Fibroblast of mammary gland (primary cell): ENCODE measurements at places on chromosomes 7 and 10.

DNA sequence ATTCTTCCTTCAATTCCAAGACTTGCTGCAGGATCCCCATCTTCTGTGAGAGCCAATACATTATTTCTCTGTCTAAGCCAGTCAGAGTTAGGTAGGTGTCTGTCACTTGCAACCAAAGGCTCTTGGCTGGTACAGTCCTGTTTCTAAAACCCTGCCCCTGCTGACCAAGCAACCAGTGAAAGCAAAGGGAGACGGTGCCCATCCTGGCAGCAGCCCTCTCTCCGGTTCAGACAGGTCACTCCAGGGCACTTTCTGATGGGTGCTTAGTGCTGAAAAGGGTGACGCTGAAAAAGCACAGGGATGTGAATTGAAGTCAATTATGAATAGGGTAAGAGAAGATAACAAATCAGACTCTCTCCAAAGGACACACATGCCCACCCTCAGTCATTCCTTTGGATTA, 37.5 kb downstream of the SPOCK2 start:
- no peak for DNase-seq

DNA sequence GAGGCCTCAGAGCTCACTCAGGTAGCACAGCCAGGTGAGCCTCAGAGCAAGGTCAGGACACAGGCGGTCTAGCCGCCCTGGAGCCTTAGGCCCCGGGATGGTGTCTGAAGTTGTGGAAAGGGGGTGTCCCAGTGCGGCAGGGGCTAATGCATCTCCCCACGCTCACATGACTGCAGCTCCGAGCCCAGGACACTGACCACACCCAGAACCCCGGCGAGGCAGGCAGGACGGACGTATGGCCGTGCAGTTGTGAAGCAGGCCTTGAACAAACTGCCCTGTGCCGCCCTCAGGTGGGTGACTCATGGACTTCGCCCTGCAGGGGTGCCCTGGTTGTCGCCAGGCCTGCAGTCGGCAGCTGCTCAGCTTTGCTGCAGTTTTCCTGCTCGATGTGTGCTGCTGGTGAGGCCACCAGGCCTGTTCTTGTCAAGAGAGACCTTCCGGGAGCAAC, 5.0 kb upstream of the PRKAR1B start:
- no peak for DNase-seq

DNA sequence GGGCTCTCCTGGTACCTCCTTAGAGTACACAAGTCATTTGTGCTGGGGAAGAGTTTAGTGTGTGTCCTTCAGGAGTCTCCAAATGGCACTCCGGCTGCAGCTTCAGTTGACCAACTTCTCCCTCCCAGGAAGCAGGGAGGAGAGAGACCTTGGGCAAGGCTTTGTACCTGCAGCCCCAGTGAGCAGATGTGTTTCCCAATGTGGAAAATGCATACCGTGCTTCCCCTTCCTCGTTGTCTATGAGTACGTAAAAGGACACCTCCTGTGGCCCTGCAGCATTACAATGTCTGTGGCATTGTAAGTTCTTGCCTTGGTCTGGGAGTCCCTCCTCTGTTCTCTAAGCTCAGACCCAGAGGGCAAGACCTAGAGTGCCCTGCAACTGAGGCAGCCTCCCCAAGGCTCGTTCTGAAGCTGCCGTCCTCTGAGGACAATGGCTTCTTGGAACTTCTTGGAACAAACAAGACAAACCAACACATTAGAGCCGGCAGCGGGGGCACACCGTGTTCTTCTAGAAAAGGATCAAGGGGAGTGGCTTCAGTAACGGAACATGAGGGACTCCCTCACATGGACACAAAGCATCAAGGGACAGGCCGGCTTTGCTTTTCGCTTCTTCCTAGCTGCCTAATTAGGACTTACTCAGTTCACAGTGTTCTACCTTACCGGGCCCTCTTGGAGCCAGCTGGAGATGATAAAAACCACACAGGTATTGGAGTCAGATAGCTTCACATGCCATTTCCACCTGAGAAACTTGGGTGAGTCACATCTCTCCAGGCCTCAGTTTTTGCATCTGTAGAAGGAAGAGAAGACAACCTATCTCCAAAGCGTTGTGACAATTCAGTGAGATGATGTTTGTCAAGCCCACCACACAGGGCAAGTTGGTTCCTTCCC, 20.9 kb upstream of the PPA1 start:
- DNase-seq: no peak

DNA sequence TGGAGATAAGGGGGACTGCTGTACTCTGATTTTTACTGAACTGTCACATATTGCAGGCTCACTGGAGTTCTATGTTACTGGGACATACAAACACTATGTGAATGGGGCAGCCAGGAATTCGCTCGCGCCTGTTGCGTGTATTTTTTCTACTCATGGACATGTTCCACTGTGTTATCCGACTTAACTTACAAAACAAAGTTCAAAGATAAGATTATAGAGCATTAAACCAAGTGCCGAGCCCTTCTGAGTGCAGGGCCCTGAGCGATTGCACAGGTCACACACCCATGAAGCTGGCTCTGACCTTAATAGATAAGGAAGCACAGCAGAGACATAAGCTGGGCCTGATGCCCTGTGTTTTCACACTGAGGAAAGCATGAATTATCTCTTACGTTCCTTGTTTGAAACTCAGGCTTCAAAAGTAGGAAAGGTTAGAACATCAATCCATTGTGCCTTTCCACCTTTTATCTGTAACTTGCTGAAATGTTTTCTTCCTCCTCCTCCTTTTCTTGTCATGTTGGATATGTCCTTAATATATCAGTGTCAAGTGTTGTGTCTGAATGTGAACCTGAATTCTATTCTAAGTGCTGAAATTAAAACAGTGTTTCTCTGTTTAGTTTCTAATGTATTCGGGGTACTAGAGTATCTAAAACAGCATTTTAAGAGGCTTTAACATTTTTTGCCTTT, 273.8 kb downstream of the AUTS2 start:
- DNase-seq: no peak

GRCh38 chr7:155233311-155234157, 64.1 kb upstream of the INSIG1 start:
- DNase-seq: peak; percentile 59

DNA sequence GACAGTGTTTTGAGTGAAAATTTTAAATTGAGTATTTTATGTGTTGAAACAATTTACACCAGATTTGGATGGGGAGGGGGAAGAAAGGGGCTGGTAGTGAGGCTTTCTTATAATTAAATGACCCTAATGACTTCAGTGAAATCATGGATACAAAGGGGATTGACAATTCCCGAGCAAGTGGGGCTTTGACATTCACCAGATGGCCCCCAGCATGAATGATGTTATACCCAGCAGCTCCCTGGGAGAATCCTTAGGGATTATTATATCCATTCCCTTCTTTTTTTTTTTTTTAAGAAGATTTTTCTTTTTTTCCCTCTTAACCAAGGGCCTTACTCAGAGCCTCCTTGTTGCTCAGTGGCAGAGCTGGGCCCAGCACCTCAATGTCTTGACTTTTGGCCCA, 17.9 kb downstream of the PLPP4 start:
- no peak for DNase-seq

DNA sequence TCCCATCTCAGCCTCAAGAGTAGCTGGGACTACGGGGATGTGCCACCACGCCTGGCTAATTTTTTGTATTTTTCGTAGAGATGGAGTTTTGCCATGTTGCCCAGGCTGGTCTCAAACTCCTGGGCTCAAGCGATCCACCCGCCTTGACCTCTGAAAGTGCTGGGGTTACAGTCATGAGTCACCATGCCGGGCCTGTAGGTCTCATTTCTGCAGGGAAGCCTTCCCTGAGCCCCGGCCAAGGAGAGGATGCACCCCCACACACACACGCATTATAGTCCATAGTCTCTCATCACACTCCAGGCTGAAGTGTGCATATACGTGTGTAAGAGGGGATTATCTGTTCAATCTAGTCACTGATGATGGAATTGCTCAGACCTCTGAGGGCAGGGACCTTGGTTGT, 29.3 kb downstream of the KCNMA1 start:
- DNase-seq: no peak

DNA sequence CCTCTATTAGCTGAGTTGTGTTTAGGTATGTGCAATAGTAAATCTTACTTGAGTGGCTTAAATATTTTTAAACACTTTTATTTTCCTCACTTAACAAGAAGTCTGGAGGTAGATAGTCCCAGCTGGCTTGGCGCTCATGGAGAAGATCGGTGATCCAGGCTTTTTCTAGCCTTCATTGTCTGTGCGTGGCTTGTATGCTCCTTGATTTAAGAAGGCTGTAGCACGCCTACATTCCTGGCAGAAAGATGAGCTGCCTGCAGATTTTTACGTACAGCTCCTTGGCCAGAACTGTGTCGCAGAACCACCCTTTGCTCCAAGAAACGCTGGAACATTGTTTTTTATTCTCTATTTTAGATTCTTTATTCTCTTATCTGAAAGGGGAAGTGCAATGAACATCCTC, 284.1 kb downstream of the KIF20B start:
- peak; percentile 2 for DNase-seq

DNA sequence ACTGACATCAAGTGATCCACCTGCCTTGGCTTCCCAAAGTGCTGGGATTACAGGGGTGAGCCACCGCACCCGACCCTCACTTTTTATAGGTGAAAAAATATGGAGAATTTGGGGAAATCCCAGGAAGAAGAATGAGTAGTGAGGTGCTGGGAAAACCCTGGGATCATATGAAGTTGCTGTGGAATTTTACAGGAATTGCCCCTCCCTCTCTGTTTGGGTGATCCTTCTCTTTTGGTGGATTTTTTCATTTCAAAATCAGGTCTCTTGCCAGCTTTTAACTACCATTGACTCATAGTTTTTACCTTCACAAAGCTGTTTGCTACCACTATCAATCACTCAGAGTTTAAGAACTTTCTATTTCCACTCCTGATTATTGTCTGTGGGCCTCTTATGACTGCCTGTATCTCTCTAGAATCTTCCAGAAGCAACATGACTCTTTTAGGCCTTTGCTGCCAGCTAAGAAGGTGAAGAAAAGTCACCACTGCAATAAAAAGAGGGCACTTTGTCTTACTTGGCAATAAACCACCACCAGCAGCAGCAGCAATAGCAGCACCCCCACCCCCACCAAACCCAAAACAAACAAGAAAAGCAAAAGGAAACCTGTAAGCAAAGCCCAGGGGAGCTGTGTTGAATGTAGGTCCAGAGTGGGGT, 4.0 kb upstream of the GIMAP8 start:
- no peak for DNase-seq

GRCh38 chr7:39017369-39017915, 39.7 kb downstream of the POU6F2 start:
- no peak for DNase-seq

- DNase-seq: peak; percentile 20
Measured at GRCh38 chr7:6437251-6437650, 10.5 kb downstream of the DAGLB start.

- DNase-seq: no peak
Measured at GRCh38 chr10:91597197-91597881, 35.5 kb downstream of the PPP1R3C start.

- DNase-seq: no peak
Measured at GRCh38 chr7:123783820-123784219, 35.0 kb upstream of the WASL start.

- DNase-seq: no peak
Measured at GRCh38 chr10:132110111-132110521, 44.4 kb downstream of the JAKMIP3 start.

DNA sequence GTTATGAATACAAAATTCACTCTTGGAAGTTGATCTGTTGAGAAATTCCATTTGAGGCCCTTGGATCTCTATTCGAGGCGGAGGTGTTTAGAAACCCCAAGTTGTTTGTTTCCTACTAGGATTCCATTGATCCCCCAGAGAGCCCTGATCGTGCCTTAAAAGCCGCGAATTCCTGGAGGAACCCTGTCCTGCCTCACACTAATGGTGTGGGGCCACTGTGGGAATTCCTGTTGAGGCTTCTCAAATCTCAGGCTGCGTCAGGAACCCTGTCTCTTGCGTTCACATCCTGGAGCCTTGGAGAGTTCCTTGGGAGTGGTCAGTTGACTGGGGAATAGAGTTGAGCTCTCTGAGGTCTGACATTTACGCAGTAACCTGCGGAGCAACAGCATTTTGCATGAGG, 1.2 kb downstream of the CFAP69 start:
- peak; percentile 93 for DNase-seq

GRCh38 chr10:48287417-48288391, 13.2 kb upstream of the FRMPD2 start:
- DNase-seq: no peak

GRCh38 chr10:62650411-62650810, 154.1 kb upstream of the ADO start:
- DNase-seq: no peak
